ENCODE measurements at places on chromosomes 3 and 15. TPM values are rescaled to one million over a fixed set of nuclear protein-coding genes. Genes with fewer than 3 reads are reported as not detected.

DNA sequence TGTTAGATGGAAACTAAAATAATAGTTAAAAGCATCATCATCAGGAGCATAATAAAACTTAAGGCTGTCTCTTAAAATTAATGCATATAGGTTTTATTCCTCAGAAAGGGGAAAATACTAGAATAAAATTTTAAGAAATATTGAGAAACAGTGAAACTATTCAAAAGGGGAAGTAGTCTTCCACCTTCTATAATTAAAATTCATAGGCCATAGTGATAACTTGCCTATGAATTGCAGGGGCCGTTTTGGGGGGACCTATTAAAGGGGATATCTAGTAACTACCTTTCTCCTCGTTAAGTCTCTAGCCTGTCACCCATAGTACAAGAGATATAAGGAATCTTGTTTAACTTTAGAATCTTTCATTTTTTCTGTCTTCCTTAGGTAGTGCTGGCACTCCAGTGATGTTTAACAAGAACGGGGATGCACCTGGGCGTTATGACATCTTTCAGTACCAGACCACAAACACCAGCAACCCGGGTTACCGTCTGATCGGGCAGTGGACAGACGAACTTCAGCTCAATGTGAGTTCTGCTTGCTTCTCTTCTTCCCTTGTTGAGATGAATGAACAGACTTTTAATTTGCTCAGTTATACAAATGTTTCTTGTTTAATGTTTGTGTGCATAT lies 600.4 kb downstream of the GRM7 start:
- DNase-seq: no peak

DNA sequence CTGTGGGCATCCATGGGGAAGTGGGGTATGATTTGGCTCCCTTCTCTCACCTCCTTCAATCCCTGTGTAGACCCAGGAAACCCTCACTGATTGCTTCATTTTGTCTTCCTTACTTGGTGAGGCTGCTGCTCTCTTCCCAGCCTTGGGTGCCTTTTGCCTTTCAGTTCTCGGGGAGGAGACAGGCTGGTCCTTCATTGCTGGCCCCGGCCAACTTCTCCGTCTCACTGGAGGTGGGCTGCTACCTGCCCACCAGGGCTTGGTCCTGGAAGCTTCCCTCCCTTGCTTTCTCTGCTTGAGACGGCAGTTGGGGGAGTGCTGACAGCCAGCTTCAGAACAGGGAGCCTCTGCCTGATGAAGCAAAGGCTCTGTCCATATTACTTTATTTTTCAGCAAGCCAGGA lies 4.7 kb downstream of the FOXL2 start:
- DNase-seq: no peak

- no peak for DNase-seq
Measured at GRCh38 chr3:178690571-178690970, 154.3 kb downstream of the KCNMB2 start.

DNA sequence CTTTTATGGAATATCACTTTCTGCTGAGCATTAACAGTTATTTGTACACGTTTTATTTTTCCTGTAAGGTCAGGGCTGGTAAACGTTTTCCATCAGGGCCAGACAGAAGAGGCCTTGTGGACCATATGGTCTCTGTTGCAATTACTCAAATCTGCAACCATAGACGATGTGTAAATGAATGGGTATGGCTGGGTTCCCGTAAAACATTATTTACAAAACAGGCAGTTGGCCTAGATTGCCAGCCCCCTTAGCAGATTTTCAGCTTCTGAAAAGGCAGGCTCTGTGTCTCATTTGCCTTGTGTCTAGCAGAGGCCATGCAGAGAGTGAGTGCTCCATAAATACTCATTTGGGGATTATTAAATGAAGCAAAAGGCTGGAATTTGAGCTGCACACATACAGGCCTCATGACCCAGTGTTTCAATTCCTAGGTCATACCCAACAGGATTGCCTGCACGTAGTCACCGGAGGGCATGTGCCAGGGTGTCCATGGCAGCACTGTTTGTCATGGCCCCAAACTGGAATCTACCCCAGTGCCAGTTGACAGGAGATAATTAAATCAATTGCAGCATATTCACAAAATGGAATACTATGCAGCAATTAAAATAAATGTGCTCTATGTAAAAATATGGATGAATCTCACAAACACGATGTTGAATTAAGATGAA lies 51.3 kb downstream of the GPD1L start:
- no peak for DNase-seq

DNA sequence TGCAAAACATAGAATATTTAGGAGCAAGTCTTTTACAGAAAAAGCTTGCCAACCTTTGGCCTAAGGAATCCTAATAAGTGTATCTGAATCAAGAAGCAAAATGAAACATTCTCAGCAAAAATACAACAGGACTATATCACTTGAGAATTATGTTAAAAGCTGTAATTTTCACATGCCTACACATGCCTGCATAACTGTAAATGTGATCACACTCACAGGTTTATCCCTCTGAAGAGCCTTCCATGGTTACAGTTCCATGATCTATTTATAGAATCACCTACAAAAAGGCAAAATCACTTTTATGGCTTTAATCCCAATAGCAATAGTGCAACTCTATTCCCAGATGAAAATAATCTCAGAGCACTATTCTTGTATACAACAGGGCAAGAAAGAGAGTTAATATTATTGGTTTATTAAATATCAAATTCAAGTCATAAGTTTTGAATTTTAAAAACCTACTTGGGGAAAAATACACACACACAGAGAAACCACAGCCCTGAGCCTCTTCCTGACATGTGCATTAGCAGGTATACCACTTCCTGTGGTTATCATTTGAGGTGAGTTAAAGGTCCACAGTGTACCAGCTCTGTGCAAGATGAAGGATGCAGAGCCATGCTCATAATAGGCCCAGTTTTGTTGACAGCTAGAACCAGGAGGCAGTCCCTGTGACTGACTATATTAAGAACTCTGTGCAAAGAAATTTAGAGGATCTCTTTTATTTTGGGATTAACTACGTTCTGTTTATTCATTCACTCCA lies 252.5 kb upstream of the TGFBR2 start:
- DNase-seq: peak; percentile 85

DNA sequence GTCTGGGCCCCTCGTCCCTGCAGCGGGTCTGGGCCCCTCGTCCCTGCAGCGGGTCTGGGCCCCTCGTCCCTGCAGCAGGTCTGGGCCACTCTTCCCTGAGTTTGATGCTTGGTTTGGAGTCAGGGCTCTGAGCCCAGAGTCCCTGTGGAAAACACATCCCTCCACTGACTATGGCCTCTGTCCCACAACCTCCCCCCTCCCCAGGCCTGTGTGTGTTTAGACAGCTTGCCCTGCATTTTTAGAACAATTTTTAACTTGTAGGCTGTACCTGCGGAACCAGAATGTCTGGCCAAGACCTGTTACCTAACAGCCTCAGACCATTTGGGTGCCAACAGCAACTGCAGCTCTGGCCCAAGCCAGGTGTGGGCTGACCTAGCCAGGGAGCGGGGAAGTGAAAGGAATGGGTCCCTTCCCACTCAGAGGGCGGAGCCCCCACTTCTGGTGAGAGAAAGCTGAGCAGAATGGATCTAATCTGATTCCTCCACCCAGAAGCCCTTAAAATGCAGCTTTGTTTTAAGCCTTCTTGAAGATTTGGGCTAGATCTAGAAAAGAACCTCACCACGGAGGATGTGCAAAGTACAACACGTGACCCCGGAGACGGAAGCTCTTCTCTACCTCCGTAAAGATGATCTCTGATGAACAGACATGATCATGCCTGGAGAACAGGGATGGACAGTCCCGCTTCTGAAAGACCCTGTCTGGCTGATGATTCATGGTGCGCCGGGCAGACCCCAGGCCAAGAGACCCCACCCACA lies 60.5 kb upstream of the TFRC start:
- peak; percentile 68 for DNase-seq

- no peak for DNase-seq
Measured at GRCh38 chr3:189962466-189962865, 158.2 kb downstream of the P3H2 start.

Gene ITIH3
- total RNA-seq: not detected

DNA sequence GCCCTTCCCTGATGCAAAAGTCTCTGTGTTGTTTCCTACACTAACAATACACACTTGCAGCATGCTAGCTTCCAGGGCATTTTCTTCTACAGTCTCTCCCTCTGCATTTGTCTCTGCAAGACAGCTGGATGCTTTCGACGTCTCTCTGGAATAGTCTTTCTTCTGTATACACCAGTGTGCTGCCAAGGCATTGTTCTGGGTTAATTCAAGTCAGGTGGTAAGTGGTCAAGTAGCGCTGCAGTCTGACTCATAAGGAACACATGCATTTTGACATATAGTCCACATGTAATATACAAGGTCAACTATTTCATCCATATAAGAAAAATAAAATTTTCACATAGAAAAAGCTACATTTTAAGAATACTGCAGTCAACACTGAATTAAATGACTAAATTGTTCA lies 92.7 kb downstream of the MYLK start:
- peak; percentile 38 for DNase-seq

Gene FANCD2OS
- total RNA-seq: not detected

DNA sequence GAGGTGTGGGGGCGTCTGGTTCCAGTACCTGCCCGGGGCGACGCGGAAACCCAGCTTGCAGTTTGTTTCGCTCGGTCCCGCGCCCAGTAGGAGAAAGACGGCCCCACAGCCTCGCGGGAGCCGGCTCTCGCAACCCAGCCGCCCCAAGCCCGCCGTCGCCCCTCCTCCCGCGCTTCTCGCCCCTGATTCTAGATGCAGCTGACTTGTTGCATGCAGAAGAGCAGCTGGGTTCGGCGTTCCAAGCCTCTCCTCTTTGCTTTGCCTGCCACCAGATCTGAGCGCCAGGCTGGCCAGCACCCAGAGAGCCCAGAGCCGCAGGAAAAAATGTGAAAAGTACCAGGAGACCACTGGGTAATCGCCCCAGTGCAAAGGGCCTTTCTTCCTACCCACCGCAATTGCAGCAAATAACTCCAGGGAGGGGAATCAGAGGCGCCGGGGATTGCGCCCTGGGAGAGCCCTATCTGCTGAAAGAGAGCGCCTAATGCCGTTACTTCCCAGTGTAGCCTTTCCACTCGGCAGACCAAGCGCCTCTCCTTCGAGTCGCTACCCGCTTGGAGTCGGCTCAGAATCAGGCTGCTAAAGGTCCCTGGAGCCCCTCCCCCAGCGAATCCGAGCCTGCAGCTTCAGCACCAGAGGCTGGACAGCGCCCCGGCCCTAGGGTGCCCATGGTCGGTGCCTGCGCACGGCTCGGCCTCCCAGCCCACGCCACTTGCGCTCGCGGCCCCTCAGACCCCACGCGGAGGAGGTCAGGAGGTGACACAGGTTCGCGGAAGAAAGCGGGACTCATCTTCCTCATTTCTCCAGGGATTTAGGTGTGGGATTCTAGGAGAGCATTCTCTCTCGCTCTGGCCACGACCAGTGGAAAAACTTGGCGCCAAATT lies 15.7 kb upstream of the AEN start:
- no peak for DNase-seq

Gene PSTPIP1
- total RNA-seq: not detected

DNA sequence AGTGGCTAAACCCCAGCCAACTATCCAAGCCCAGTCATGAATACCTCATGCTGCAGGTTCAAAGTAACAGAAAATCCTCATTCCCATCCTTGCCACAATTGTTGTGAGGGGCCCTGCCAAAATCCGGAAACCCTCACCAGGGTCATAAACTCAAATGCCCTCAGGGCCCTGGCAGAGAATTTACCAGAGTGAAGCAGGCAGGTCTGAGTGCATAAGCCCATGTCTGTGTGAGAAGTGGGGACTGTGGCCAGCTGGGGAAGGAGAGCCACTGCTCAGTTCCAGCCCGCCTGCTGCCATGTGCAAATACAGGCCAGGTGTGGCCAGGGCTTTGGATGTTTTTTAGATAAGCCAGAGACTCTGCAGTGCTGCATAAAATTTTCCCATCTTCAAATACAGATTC lies 7.0 kb downstream of the CEP152 start:
- DNase-seq: no peak

DNA sequence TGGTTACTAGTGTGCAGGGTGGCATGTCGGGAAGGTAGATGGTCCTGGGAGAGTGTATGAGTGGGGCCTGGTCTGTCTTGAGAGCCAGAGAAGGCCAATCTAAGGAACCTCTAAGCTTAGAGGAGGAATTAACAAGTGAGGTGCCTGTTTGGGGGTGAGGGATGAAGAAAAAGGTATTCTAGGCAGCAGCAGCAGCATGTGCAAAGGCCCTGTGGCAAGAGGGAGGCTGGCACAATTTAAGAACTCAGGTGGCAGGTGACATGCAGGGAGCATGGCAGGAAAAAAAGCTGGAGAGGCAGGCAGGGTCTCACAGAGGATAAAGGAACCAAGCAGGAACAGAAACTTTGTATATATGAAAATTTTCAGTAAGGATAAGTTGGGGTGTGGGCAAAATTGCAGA lies 51.2 kb downstream of the SPSB4 start:
- DNase-seq: no peak

DNA sequence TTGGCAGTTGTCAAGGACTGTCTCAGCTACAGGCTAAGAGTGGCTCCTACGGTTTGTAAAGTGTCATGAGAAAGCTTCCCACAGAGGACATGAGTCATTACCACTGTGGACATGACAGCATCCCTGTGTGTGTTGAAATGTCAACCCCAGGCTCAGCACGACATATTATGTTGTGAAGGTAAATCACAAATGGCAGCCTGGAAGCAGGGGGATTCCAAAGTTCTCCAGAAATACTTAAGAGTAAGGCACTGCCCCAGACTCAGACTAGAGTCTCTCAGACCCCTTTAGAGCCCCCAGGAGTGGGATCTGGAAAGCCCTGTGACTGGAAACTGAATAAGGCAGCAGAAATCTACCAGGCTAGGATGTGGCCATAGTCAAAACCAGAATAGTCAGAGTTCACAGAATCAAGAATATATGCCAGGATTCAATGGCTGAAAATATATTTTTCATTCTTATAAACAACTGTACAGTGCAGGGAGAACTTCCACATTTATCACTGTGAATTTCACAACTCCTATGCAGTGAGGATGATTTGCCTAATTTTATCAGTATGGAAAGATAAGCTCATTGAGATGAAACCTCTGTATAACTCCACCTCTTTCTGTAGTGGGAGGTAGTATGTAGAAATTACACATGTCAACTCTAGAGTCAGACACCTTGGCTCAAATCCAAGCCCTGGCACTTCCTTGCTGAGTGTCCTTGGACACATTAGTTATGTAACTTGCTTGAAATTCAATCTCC lies 237.1 kb upstream of the CFAP20DC start:
- DNase-seq: peak; percentile 87

- DNase-seq: no peak
Measured at GRCh38 chr15:44788748-44789147, 52.4 kb downstream of the TRIM69 start.

- no peak for DNase-seq
Measured at GRCh38 chr3:43017004-43017403, 37.9 kb downstream of the GASK1A start.

Gene LRTM1
- total RNA-seq: not detected

Gene RPL14
- total RNA-seq: 532 TPM
